Large intestine (tissue), 12 donors: ENCODE measurements at places on chromosomes 7 and 10. TPM values are rescaled to one million over a fixed set of nuclear protein-coding genes. Genes with fewer than 3 reads are reported as not detected.

The EPO gene
- 0.19 TPM for polyA plus RNA-seq

The C7orf33 gene
- polyA plus RNA-seq: not detected

The EMX2 gene
- polyA plus RNA-seq: not detected

The PDZD7 gene
- 95.8 TPM for polyA plus RNA-seq

The ATE1 gene
- polyA plus RNA-seq: 23.4 TPM

The SPOCK2 gene
- 17.4 TPM for polyA plus RNA-seq

The RET gene
- 20.1 TPM for polyA plus RNA-seq

The DIP2C gene
- polyA plus RNA-seq: 16.5 TPM

DNA sequence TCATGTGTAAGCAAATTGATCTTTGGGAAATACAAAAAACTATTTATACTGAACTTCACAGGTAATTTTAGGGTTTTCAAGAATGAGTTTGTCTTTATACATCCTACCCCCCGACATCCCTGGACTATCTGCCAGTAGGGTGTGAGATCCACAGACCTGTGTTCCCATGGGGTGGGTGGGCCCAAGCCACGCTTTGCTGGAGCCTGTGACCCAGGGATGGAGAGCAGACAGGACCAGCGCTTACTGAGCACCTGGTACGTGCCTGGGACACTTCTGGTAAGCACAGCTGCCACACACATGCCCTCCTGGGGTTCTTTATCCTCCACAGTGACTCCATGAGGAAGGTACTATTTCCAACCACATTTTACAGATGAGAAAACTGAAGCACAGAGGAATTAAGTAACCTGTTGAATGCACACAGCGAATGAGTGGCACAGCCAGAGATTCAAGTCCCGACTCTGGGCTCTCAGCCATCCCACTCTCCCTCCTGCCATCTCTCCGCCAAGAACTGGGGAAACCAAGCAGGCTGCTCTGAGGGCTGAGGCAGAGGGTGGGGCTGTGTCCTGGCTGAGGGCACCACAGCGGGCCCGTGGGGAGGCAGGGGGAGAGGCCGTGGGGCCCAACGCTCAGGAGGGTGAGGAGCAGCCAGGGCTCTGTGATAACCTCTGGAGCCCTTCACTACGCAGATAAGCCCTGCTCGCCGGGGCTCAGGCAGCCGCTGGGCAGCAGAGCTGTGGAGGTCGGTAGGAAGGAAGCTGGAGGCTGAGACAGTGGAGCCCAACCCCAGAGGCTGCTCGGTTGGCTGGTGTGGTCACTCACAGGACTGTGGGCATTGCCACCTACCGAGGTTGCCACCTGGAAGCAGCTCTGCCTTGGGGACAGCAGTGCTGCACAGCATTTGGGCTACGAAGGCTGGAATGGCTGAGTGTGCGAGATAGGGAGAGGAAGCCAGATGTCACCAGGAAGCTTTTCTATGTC, 124.2 kb downstream of the ARHGAP22 start:
- peak; percentile 51 for DNase-seq

DNA sequence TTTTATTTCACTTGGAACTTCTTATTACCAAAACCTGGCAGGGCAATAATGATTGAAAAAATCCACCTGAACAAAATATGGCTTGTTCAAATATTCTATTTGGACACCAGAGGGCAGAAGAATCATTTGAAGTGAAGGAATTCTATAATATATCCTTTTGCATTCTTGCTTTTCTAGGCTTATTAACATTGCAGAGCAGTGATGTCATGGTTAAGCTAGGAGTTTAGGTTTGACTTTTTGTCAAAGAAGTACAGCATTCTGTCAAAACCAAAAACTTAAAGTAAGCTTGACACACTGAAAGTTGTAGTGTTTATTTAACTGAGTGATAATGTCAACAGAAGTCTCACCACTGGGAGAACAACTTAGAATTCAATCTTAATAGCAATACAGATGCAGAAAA, 156.0 kb downstream of the SEMA3D start:
- DNase-seq: peak; percentile 16

GRCh38 chr7:98852826-98853225, 17.0 kb downstream of the TMEM130 start:
- DNase-seq: no peak

- DNase-seq: no peak
Observed at GRCh38 chr7:46742601-46743000, 821.5 kb upstream of the IGFBP3 start.

DNA sequence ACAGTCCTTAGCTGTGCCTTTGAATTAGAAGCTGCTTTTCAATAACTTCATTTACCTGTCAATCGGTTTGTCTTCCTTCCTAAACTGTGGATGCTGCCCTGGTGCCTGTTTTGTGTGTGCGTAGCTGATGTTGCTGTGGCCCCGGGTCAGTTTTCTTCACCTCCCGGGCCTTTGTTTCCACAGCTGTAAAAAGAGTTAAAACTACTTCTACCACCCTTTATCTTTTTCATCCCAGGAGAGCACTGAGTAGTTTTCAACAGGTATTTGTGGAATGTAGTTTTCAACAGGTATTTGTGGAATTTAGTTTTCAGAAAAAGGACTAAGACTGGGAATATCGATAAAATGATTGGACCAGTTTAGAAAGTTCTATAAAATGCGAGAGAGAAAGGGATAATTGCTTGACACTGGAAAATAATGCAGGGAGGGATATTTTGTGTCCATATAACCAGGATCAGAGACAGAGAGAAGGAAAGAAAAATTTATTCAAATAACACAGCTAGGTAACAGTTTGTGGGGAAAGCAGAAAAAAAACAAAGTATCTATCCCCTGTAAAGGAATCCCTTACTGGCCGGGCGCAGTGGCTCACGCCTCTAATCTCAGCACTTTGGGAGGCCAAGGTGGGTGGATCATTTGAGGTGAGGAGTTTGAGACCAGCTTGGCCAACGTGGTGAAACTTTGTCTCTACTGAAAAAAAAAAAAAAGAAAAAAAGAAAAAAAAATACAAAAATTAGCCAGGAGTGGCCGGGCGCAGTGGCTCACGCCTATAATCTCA, 15.9 kb upstream of the IGF2BP3 start:
- no peak for DNase-seq

GRCh38 chr7:28793381-28794085, 164.6 kb downstream of the TRIL start:
- DNase-seq: no peak

DNA sequence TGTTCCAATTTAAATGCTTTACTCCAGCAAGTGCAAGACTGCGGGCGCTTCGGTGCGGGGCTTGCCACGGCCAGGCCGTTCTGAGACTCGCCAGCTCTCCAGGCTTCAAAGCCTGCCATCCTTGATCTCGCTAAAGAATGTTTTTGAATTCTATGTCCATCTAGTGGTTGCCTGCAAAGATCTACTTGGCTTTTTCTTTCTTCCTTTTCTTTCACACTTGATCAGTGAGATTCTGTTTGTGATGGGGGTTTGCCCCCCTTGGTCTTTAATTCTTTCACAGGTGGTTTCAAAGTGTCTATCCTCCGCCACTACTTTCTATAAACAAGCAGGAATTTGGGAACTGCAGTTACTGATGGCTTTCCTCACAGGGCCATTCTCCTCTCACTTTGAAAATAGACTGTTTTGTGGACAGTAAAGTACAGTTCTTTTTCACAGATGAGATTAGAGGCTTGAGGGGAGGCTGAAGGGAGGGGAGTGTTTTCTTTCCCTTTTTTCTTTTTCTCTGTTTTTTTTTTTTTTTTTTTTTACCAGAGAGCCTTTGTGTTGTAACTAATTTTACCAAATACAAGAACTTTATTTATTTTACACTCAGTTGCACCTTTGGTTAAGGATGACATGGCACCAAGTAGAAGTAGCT, 15.2 kb upstream of the FBXW4 start:
- DNase-seq: no peak

- DNase-seq: peak; percentile 17
Observed at GRCh38 chr10:93751832-93752231, 5.9 kb upstream of the LGI1 start.

GRCh38 chr7:73621168-73622063, 2.9 kb downstream of the MLXIPL start:
- no peak for DNase-seq

GRCh38 chr7:17121671-17122070, 176.8 kb upstream of the AHR start:
- no peak for DNase-seq

GRCh38 chr7:123660514-123661354, 5.1 kb downstream of the LMOD2 start:
- DNase-seq: no peak

- no peak for DNase-seq
Observed at GRCh38 chr10:17001297-17001744, 128.3 kb downstream of the CUBN start.

DNA sequence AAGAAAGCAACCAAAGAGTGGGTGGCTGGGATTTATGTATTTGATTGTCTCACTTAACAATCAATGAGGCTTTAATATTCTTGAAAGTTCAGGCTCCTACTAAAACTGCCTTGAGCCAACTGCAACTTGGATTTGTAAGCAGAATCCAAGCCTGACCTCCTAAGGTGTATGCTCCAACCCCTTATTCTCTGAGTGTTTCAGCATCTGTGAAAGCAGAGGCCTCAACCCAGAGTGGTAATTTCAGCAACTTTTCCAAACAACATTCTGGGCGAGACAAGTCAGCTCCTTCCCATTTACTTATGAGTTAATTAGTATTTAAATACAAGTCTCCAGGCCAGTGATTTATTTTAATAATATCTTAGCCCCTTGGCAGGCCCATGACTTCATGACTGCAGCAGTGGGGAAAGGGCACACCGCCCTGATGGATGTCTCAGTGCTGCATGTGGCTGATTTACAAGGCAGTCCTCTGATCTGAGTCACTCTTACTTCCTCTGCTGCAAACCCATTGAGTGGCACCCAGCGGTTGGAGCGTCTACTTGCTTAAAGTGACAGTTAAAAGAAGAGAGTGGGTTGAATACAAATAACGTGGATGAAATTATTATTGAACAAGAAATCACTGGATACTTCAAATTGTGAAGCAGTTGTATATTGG, 209.1 kb downstream of the TRIL start:
- no peak for DNase-seq

DNA sequence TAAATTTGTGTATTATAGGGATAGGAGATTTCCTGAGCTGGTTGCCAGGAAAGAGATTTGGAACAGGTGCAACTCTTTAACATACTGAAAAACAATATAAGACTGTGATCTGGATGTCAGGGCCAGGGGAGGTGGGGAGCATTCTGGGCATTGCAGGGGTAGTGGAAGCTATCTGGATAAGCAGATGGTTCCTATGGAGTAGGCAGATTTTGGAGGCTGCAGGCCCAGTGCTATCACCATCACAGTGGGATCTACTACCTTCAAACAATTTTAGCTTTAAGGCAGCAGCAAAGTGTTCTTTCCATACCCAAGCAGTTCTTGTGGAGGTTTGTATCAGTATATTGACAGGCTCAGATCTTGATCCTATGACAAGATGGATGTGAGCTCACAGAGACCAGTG, 71.1 kb downstream of the ADAM22 start:
- no peak for DNase-seq

DNA sequence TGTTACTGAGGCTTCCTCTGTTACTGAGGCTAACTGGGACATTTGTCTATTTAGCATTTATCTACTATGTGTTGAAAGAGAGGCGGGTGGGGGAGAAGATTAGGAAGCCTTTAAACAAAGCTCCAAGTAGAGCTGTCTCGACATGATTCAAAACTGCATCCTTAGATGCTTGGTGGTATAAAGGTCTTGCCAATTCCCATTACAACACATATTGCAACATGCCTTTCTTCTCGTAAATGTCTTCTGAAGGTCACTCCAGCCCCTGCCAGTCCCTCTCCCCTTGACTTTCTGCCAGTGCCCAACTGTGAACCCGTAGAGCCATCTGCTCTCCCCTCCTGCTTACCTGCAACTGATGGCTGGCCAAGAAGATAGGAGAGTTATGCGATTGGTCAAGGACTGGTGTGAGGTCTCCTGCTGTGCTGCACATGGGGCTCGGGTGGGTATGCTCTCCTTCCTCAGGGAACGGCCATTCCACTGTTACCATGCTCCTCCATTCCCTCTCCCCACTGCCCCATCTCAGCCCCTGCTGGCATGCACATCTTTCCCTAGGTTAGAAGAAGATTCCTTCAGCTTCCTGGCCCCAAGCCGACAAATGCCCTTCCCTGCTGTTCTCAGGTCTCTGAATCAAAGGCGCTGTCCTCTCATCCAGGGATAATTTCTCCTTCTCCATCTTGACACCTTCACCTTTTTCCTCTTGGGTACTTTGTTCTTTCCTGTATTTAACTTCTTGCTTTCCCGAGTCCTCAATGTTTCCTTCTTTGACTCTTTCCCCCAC, 43.6 kb upstream of the ZNF32 start:
- DNase-seq: no peak

GRCh38 chr7:44229546-44230105, 28.8 kb downstream of the YKT6 start:
- DNase-seq: no peak

- DNase-seq: no peak
Observed at GRCh38 chr10:64191286-64191685, 670.1 kb downstream of the REEP3 start.

DNA sequence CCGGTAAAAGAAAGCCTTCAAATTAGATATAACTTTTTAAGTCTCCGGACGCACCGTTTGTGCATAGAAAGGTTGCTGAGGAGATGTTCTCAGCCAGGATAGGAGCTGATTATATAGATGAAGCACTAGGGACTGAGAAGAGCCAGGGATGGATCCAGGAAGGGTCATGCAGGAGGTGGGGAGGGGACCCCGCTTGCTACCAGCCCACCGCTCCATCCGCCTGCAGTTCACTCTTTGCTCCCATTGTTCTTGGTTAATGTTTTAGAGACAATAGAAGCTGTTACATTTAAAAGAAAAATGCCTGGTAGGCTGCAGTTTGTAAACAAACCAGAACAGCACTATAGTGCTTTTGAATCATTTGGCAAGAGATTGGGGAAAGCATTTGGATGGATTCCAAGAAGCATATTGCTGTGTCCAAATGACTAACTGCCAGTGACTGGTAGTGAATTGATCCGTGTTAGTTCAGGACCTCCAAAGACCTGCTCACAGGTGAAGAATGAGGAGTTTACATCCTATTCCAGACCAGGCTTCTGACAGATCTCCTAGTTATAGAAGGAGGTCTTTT, 175.9 kb upstream of the TAC1 start:
- no peak for DNase-seq

GRCh38 chr10:59243611-59244195, 67.3 kb downstream of the PHYHIPL start:
- no peak for DNase-seq

GRCh38 chr10:49243139-49243538, 54.9 kb upstream of the TMEM273 start:
- DNase-seq: no peak

- DNase-seq: peak; percentile 45
Observed at GRCh38 chr7:4621396-4621795, 60.7 kb upstream of the FOXK1 start.

GRCh38 chr10:88651101-88651551, 13.1 kb upstream of the LIPF start:
- peak; percentile 5 for DNase-seq
